Caco-2 (cell line): ENCODE measurements at places on chromosomes 4 and X. TPM values are rescaled to one million over a fixed set of nuclear protein-coding genes. Genes with fewer than 3 reads are reported as not detected.

Gene F8A3
- 7.5 and 8.5 TPM in 2 replicates for total RNA-seq

Gene FREM3
- not detected in 2 replicates for total RNA-seq

Gene NDNF
- 3.4 and 3.7 TPM in 2 replicates for total RNA-seq

Gene TIGD4
- 0.95 and 1.0 TPM in 2 replicates for total RNA-seq

Gene RAB40A
- not detected in 2 replicates for total RNA-seq

Gene ZNF595
- 17.1 and 17.3 TPM in 2 replicates for total RNA-seq

Gene SERPINA7
- not detected in 2 replicates for total RNA-seq

Gene PAGE5
- not detected in 2 replicates for total RNA-seq

Gene NUDT10
- not detected in 2 replicates for total RNA-seq

Gene CABS1
- not detected in 2 replicates for total RNA-seq

Gene MAGEB2
- total RNA-seq = not detected in 2 replicates

Gene GABRE
- 39.8 and 40.4 TPM in 2 replicates for total RNA-seq

Gene ANKRD50
- total RNA-seq = 7.0 and 7.7 TPM in 2 replicates

Gene CLNK
- not detected in 2 replicates for total RNA-seq

Gene ARHGAP36
- total RNA-seq = not detected in 2 replicates

Gene BTK
- total RNA-seq = not detected in 2 replicates

Gene MAGEA2
- not detected in 2 replicates for total RNA-seq

Gene ARMCX4
- 3.2 and 5.0 TPM in 2 replicates for total RNA-seq

Gene MAGEC1
- not detected in 2 replicates for total RNA-seq

Gene PNPLA4
- total RNA-seq = 13.5 and 14.4 TPM in 2 replicates

Gene CPEB2
- 0.18 and 0.28 TPM in 2 replicates for total RNA-seq

Gene FHDC1
- 1.4 and 1.5 TPM in 2 replicates for total RNA-seq

Gene VSIG1
- not detected in 2 replicates for total RNA-seq

Gene ZNF185
- total RNA-seq = 4.2 and 5.9 TPM in 2 replicates

Gene C1QTNF7
- total RNA-seq = not detected in 2 replicates

Gene ADRA2C
- 8.4 and 11.7 TPM in 2 replicates for total RNA-seq

Gene RTL3
- not detected in 2 replicates for total RNA-seq

Gene HSFX3
- total RNA-seq = not detected in 2 replicates

Gene LAS1L
- 42.2 and 43.1 TPM in 2 replicates for total RNA-seq

Gene PDCL2
- total RNA-seq = not detected in 2 replicates

Gene APOO
- 23.4 and 24.0 TPM in 2 replicates for total RNA-seq

Gene HS3ST1
- 4.2 TPM in 2 replicates for total RNA-seq

Gene PABPC4L
- not detected in 2 replicates for total RNA-seq

Gene CT45A10
- total RNA-seq = not detected in 2 replicates

Gene SAP30
- total RNA-seq = 9.4 and 9.8 TPM in 2 replicates

Gene PPP2R2C
- total RNA-seq = not detected in 2 replicates
